GM03348 (cell line): ENCODE measurements at places on chromosomes 3 and 15.

GRCh38 chr3:140091143-140091542 lies 156.2 kb downstream of the CLSTN2 start:
- DNase-seq = no peak

DNA sequence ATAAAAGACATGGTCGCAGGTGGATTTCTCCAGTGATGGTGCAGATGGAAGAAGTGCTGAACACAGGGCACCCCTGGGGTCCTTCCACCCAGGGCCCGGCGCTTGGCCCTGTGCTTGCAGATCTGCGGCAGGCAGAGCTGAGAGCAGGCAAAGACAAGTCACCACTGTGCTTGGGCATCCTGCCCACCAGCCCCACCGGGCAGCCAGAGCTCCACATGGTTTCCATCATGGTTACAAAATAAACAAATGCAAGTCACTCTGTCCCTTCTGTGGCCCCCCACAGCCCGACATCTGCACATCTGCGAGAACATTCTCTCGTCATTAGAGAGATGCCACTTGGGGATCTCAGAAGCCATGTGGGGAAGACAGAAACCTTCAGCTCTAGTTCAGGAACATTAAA lies 37.6 kb upstream of the SFMBT1 start:
- peak; percentile 72 for DNase-seq

- no peak for DNase-seq
Observed at GRCh38 chr3:98885851-98886250, 15.6 kb downstream of the DCBLD2 start.

DNA sequence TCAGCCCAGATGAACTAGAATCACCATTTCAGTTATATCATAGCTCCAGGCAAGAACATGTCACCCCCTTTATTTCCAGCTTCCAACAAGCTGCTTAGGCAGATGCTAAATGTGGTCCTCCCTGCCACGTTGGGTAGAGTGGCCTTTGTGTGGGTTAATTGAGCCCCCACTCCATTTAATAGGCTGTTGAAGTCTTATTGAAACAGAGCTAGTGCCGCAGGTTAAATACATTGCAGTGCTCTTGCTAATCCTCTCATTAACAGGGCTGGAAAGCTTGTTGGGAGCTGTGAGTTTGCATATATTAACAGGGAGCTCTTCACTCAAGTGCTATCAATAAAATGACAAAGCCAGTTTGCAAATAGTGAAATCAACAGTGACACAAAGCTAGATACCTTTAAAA lies 248.4 kb upstream of the CMC1 start:
- DNase-seq = no peak

GRCh38 chr3:38120693-38121450 lies 16.1 kb downstream of the ACAA1 start:
- no peak for DNase-seq

DNA sequence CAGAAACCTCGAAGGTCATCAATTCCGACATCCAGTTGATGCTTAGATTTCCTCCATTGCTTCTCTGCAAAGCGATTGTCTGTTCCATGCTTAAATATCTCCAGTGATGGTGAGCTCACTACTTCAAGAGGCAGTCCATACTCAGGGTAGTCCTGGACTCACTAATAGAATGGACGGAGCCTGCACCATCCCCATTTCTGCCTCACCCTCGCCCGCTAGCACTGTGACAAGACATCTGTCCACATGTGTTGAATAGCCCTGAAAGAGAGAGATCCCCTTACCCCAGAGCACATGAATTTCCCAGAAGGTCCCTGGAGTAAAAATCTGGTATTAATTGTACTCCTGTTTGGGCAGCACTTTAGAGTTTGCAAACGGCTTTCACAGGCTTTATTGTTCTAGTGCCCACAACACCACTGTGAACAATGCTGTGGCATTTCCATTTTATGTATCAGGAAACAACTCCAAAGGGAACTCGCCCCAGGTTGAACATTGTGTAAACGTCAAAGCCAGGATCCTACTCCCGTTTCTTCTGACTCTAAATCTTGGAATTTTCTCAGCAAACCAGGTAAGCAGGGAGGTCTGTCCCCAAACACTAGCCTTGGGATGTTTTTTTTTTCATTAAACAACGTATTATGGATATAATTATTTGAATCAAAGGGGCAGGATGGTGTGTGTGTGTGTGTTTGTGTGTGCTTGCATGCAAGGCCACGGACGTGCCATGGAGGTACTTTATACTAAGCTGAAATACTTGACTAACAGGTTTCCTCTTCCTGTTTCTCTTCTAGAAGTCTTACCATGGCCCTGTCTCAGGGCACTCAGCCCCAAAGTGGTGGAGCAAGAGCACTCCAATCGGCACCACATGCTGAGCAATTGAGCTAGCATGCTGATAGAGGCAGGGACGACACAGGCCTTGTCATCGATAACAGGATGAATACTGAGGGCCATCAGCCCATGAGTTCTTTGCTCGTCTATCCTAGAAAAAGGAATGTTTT lies 198.3 kb downstream of the OPA1 start:
- DNase-seq = no peak

DNA sequence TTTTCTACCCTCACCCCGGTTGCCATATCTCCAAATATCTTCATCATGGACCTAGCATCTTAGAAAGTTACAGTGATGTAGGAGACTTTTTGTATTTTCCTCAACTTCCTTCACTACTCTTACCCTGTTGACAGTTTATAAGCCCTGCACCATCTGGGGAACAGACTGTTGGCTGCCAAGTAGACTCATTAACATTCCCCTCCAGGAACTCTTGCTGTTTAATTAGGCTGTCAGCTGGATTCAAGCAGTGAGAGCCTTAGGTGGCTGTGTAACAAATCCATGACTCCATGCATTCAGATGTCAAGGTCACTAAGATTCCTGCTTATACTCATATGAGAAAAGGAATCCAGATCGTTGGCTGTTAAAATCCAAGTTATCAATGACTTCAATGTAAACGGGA lies 198.3 kb downstream of the NAALADL2 start:
- DNase-seq = no peak

GRCh38 chr3:113747283-113748046 lies 630 bp downstream of the ATP6V1A start:
- peak; percentile 20 for DNase-seq

DNA sequence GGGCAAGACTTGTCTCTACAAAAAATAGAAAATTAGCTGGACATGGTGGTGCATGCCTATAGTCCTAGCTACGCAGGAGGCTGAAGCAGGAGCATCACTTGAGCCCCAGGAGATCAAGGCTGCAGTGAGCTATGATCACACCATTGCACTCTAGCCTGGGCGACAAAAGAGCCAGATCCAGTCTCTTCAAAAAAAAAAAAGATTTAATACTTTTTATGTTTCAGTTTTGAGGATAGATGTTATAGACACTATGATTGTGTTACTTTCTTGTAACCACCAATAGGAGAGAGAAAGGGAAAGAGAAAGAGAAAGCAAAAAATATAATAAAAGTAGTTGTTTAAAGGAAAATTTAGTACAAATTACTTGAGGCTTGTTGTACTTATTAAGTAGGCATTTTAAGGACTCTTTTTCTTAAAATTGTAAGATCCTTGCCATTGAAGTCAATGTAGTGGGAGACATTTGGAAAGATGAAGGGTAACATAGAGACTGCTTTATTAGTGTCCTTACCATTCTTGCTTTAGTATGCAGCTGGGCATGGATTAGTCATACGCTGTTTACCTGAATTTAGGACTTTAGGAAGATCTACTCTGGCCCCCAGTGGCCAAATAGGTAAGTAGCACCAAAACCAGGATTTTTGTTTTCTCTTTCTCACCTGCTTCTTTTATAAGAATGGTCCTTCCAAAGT lies 35.1 kb upstream of the ZDHHC23 start:
- DNase-seq = peak; percentile 53

DNA sequence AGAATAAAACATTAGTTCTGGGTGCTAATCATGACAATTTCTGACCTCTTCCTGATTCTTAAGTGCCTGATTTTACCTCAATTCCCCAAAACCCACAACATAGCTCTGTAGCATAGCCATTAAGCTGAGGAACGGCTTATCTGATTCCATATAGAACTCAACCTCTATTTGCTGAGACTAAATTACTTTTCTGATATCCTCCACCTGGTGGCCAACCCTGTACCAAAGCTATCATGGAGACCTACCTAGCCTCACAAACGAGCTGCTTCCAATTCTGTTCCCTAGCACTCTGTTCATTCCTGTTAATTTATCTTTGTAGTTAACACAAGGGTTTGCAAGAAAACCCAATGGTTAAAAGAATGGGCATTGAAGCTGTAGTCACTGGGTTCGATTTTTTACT lies 245.2 kb downstream of the PLOD2 start:
- DNase-seq = no peak

- DNase-seq = no peak
Observed at GRCh38 chr15:57037548-57037947, 119.1 kb downstream of the TCF12 start.

- no peak for DNase-seq
Observed at GRCh38 chr3:184140436-184140835, 5.3 kb downstream of the EIF2B5 start.

DNA sequence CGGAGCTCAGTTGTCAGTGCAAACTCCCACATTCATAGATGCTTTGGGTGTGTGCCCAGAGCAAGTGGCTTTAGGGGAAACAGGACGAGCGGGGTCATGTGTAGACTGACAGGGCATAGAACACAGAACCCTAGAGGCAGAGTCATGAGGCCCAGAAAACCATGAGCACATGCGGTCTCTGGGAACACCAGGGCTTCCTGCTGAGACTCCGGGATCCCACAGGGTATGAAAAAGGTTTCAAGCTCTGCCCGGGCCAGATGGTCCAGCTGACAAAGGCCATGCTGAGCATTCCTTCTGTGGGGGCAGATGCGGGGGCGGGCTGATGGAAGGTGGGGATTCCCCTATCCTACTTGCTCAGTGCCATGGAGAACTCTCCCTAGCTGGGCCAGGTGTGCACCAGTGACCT lies 44.8 kb downstream of the ROPN1B start:
- DNase-seq = no peak

DNA sequence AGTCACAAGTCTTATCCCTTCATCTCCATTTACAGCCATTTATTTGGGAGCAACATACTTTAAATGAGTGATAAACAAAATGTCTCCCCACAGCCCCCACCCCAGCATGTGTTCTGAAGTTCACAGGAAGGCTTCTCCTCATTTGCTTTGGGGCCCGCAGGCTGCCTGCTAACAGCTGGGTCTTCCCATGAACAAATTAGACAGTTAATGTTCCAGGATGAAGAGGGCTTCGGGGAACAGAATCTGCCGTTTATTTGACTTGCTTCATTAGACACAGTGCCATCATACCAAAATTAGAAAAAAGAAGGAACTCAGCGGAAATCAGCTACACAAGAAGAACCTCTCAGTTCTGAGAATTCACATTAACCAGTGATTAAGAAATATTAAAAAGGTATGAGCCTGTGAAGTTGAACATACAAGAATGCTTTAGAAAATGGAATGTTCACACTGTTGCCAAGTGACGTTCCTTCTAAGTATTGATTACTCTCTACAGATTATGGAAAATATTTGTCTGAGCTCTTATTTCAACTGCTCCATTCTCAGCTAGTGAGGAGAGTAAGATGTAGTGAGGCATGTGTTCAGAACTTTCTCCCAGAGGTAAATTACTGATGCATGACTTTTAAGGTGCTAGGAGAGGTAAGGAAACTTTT lies 107.5 kb upstream of the THBS1 start:
- no peak for DNase-seq

GRCh38 chr15:88983861-88984429 lies 70.8 kb upstream of the MFGE8 start:
- no peak for DNase-seq

- no peak for DNase-seq
Observed at GRCh38 chr15:88663141-88663621, 24.4 kb downstream of the ISG20 start.

DNA sequence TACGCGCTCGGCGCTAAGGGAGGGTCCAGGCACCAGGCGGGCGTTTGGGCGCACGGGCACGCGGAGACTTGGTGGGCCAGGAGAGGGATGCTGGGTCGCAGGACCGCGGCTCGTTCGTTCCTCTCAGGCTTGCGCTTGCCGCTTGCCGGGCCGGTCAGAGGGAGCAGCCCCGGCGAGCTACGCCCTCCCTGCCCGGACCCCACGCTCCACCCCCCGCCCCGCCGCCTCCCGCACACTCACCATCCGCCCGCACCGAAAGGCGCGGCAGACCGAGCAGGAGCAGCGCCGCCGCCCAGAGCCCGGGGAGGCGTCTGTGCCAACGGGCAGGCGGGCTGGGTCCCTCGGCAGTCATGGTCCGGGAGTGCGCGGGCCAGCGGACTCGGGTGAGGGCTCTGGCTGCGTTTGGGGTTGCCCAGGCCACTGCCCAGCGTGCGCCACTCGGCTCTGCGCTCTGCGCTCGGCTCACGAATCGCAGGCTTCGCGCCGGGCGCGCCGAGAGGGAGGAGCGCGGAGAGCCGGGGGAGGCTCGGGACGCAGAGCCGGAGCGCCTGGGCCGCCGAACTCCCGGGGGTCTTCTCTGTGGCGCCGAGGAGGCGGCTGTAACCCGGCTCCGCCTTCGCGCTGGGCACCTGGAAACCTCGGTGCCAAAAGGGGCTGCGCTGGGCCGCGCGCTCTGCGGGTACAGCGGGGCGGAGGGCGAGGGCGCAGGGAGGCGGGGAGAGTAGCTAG lies at the start of gene SUSD5:
SUSD5 (minus strand) TSS at position 365 of the 729 bp plus-strand sequence; CDS start at position 352, 13 bp downstream.
- peak; percentile 28 for DNase-seq

DNA sequence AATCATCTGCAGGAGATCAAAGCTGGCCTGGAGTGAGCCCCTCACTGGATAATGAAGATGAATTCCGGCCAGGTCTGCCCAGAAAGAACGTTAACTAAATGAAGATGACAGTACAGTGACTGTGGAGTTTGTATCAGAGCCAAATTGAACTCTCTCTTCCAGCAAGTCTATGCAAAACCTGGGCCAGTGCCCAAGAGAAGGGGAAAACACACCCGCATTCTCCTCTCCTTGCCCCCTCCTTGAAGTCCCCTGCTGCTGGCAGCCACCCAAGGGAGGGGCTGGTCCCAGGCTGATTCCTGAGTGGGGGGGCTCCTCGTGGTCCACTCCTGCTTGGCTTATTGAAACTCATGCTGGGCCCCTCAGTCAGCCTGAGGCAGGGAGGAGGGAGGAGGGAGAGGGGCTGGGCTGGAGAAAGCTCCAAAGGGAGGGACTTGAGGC lies 155.7 kb downstream of the RAB11A start:
- no peak for DNase-seq

GRCh38 chr3:47512416-47513124 lies 942 bp downstream of the ELP6 start:
- peak; percentile 31 for DNase-seq

GRCh38 chr3:191320316-191320715 lies 8.9 kb upstream of the CCDC50 start:
- no peak for DNase-seq

DNA sequence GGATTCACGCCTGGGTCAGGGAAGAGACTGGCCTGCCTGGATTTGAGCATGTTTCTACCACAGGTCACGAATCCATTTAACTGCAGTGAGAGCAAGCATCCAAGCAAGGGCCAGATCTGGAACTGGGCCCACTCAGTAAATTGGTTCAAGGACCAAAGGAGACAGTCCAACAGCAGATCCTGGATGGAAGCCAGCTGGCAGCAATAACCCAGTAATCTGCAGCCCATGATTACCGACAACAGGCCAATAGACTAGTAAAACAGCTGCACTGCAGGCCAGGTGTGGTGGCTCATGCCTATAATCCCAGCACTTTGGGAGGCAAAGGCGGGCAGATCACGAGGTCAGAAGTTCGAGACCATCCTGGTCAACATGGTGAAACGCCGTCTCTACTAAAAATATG lies 11.8 kb downstream of the SAMD7 start:
- DNase-seq = no peak

- no peak for DNase-seq
Observed at GRCh38 chr3:118473343-118473742, 561.3 kb downstream of the IGSF11 start.
